ENCODE measurements at places on chromosomes 4 and X. TPM values are rescaled to one million over a fixed set of nuclear protein-coding genes. Genes with fewer than 3 reads are reported as not detected.

GRCh38 chr4:159222043-159222552 lies 119.2 kb downstream of the RAPGEF2 start:
- no peak for DNase-seq
- no peak overlapping the region for H3K4me3 ChIP-seq
- H3K36me3 ChIP-seq, result no peaks in the 10 kb centered on the region
- peaks cover 5% of the 10 kb centered on the region for H3K4me1 ChIP-seq

- H3K27me3 ChIP-seq, result no peaks in the 10 kb centered on the region
- H3K4me1 ChIP-seq, result no peaks in the 10 kb centered on the region
- H3K36me3 ChIP-seq, result no peaks in the 10 kb centered on the region
These were observed 48.9 kb upstream of the TENM3 start for GRCh38 chr4:182194091-182194824.

The DAPP1 gene
- 28.4 TPM for total RNA-seq

The CLIC2 gene
- 0.17 TPM for total RNA-seq

The EDA gene
- total RNA-seq, result 1.2 TPM

The MAGEA4 gene
- not detected for total RNA-seq

- H3K27me3 ChIP-seq, result peaks cover 30% of the 10 kb centered on the region
- no peaks in the 10 kb centered on the region for H3K36me3 ChIP-seq
- no peak overlapping the region for H3K4me3 ChIP-seq
- no peak overlapping the region for H3K27ac ChIP-seq
- no peak for DNase-seq
These were observed 162.2 kb downstream of the DCHS2 start for GRCh38 chr4:154329268-154329868.

DNA sequence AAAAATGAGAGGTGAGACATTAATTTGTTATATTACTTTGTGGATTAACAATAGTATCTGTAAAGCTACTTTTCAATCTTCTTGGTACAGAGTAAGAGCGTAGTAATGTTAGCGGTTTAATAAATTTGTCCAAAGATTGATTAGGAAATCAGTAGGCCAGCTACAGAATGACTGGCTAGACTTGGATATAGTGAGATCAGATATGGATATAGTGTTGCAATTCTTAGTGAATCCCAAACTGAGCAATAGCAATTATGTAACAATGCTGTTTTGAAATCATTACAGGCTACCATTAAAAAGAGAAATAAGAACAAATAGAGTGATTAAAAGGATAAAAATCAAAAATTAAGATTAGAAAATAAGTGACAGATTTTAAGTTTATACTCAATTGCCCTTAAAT lies 847 bp upstream of the UGT2A2 start:
- H3K36me3 ChIP-seq, result no peaks in the 10 kb centered on the region
- H3K27ac ChIP-seq, result no peak overlapping the region
- H3K4me3 ChIP-seq, result no peak overlapping the region
- H3K27me3 ChIP-seq, result no peaks in the 10 kb centered on the region
- H3K4me1 ChIP-seq, result no peaks in the 10 kb centered on the region

GRCh38 chr4:5921981-5922380 lies 29.1 kb upstream of the CRMP1 start:
- H3K36me3 ChIP-seq, result no peaks in the 10 kb centered on the region
- no peak overlapping the region for H3K27ac ChIP-seq
- H3K4me1 ChIP-seq, result no peaks in the 10 kb centered on the region
- H3K4me3 ChIP-seq, result no peak overlapping the region

DNA sequence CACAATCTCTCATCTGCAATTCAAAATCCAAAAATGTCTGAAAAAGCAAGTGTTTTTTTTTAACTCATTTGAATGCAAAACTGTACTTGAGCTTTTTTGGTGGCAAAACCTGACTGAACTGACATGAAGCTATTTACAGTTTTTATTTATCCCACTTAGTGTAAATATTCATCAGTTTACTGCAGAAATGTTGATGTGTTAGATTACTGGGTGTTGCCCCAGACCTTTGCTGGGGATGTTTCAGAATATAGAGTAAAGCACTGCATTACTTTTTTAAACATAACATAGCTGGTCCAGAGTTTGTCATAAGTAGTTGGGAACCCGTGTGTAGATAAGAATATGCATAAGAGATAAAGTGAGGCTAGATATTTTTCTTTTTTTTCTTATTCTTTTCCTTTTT lies 27.3 kb downstream of the PTPN13 start:
- no peak overlapping the region for H3K4me3 ChIP-seq
- H3K36me3 ChIP-seq, result no peaks in the 10 kb centered on the region
- H3K27ac ChIP-seq, result no peak overlapping the region
- no peak for DNase-seq
- H3K4me1 ChIP-seq, result no peaks in the 10 kb centered on the region
- peaks cover 5% of the 10 kb centered on the region for H3K27me3 ChIP-seq

DNA sequence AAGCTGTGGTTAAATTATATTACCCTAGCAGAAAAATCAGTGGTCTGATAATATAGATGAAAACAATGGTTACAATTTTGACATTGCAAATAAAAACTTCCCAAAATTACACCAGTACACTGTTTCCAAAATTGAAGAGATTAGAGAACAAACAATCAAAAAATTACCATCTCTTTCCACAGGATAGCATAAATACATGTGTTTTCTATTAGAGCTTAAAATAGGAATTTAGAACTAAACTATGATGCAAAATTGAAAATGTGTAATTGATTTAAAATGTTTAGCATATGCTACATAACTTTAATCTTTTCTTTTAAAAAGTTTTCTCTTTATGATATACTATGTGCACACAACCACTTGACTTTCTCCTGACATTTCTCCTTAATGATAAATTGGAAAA lies 6.7 kb downstream of the EDNRA start:
- no peak overlapping the region for H3K4me3 ChIP-seq
- no peaks in the 10 kb centered on the region for H3K4me1 ChIP-seq
- H3K27ac ChIP-seq, result no peak overlapping the region

DNA sequence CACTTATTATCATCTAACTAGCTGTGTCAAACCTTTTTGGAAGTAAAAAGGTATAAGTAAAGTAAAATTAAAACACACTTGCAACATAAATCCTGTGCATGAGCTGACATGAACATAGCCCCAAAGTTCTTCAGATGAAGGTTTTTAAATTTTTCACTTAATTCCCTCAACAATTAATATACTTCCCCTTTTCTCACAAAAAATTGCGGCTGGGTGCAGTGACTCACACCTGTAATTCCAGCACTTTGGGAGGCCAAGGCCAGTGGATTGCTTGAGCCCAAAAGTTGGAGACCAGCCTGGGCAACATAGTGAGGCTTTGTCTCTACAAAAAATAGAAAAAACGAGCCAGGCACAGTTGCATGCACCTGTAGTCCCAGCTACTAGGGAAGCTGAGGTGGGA lies 16.8 kb downstream of the RASGEF1B start:
- H3K4me3 ChIP-seq, result no peak overlapping the region
- H3K4me1 ChIP-seq, result peaks cover 9% of the 10 kb centered on the region
- DNase-seq, result no peak
- H3K27ac ChIP-seq, result no peak overlapping the region
- H3K27me3 ChIP-seq, result no peaks in the 10 kb centered on the region

All from activated CD4-positive, alpha-beta T cell treated with anti-CD3 and anti-CD28 coated beads, Interleukin-2, amount 10 ng/mL, durations not matched to agents 24 days and 14 days (primary cell).